Type B pancreatic cell (in vitro differentiated cells): ENCODE measurements at places on chromosomes 5 and 9. TPM values are rescaled to one million over a fixed set of nuclear protein-coding genes. Genes with fewer than 3 reads are reported as not detected.
A peak's percentile ranks its signal among the peaks of the same experiment; 100 is the strongest.

DNA sequence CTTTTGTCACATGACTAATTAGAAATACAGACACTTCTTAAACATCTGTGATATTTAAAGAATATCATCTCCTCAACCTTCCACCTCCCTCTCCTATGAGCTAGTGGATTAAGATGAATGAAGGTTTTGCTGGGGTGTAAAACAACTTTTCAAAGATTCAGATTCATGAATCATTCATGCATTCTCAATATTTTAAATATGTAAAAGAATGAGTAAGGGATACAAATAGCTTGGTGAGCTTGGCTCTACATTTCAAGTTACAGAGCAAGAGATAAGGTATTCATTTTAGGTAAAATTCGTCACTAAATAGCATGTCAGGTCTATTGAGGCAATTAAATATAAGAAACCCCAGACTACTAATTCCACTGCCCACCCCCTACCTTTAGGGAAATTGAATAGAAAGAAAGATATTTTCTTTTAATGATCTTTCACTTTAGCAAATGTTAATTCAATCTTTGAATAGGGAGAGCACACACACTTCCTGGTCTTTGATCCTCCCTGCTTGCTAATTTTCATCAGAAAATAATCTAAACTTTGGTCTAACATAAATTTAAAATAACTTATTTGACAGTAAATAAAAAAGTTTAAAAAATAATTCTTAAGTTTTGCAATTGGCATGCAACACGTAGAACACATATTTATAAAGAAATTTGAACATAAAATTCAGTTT lies 486.9 kb upstream of the ITGA1 start:
- H3K27ac ChIP-seq = no peak overlapping the region
- H3K4me1 ChIP-seq = no peaks in the 10 kb centered on the region
- H3K36me3 ChIP-seq = no peaks in the 10 kb centered on the region
- DNase-seq = no peak
- H3K27me3 ChIP-seq = no peaks in the 10 kb centered on the region

The FCN1 gene
- not detected in 2 replicates for total RNA-seq

The TMOD1 gene
- 10.5 and 12.9 TPM in 2 replicates for total RNA-seq

DNA sequence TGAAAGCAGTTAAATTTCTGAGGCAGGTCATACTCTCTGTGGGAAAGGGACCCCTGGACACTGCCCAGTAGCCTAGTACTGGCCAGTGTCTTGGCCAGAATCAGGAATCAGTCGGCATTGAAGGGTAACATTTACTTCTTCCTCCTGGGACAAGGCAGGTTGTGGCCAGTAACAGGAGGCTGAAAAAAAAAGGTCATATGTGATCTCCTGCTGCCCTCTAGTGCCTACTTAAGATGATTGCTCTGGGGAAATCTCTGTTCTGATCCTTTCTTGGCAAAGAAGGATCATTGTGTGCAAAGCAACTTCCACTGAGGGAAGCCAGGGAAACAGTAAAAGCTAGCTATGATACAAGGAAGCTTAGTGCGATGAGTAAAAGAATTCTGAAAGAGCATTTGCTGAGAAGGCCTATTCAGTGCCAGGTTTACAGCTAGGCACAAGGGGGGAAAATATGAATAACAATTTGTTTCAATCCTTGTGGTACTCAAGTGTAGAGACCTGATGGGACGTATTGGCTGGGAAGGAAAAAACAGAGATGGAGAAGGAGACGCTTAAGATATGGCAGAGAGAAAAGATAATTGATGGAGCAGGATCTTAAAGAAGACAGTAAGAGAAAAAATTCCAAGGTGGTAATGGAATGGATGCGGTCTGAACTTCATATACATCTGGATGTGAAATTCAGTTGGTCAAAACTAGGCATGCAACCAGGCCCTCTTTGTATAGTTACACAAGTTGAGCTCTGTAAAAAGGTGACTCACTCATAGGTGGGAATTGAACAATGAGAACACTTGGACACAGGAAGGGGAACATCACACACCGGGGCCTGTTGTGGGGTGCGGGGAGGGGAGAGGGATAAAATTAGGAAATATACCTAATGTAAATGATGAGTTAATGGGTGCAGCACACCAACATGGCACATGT lies 25.8 kb upstream of the TRIM32 start:
- H3K27ac ChIP-seq = no peak overlapping the region
- H3K4me3 ChIP-seq = no peak overlapping the region
- no peaks in the 10 kb centered on the region for H3K27me3 ChIP-seq
- no peak for DNase-seq

The PCDHB4 gene
- 1.3 and 2.7 TPM in 2 replicates for total RNA-seq

GRCh38 chr5:158809310-158809850 lies 290.3 kb downstream of the EBF1 start:
- peaks cover 14% of the 10 kb centered on the region for H3K4me1 ChIP-seq
- H3K27ac ChIP-seq = no peak overlapping the region
- no peak for DNase-seq
- no peak overlapping the region for H3K4me3 ChIP-seq

GRCh38 chr9:2208991-2209390 lies 193.8 kb downstream of the SMARCA2 start:
- H3K4me3 ChIP-seq = no peak overlapping the region
- no peak for DNase-seq
- H3K27ac ChIP-seq = no peak overlapping the region
- H3K27me3 ChIP-seq = no peaks in the 10 kb centered on the region
- peaks cover 8% of the 10 kb centered on the region for H3K4me1 ChIP-seq

The CDH12 gene
- 7.8 and 10.2 TPM in 2 replicates for total RNA-seq

GRCh38 chr5:157168286-157168685 lies 2.2 kb upstream of the GARIN3 start:
- H3K4me1 ChIP-seq = no peaks in the 10 kb centered on the region
- DNase-seq = no peak
- peaks cover 6% of the 10 kb centered on the region for H3K27me3 ChIP-seq
- H3K4me3 ChIP-seq = no peak overlapping the region
- H3K36me3 ChIP-seq = no peaks in the 10 kb centered on the region

DNA sequence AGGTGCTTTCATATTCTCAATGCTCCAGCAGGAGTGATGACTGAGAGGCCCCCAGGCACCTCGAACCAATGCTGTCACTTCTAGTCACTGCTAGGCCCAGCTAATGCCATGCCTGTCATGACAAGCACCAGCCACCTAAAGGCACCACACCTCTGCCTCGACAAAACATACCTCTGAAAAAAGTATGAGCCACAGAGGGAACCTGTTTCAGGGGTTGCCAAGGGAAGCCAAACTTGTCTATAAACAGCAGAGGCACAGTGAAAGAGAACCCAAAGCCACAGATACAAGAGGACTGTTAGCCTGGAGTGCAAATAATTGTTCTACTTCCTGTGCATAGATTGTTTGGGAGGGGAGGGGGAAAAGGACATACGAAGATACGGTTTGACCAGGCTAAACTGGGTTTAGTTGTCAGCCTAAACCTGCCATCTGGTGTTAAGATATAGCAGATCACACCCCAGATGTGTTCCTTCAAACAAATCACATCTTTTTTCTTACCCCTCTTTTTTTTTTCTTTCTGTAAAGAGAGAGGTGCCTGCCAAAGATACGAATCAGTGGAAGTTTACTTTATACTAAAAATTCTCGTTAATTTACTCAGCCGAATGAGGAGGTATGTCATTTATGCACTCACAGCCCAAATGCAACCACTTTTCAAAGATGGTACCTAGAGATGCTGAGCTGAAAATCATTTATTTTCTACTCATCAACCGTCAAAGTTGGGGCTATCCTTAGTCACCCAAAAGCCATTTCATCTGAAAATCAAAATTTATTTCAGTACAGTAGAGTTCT lies 45.7 kb downstream of the BNC2 start:
- DNase-seq = no peak
- H3K27ac ChIP-seq = peak overlapping the region; percentile 95
- H3K4me3 ChIP-seq = peak overlapping the region; percentile 9
- no peaks in the 10 kb centered on the region for H3K36me3 ChIP-seq
- H3K4me1 ChIP-seq = peaks cover 49% of the 10 kb centered on the region

The STKLD1 gene
- 1.00 and 3.9 TPM in 2 replicates for total RNA-seq

The SPACA9 gene
- total RNA-seq = 5.2 and 8.3 TPM in 2 replicates

GRCh38 chr5:126334760-126335159 lies 88.4 kb upstream of the GRAMD2B start:
- no peaks in the 10 kb centered on the region for H3K36me3 ChIP-seq
- H3K4me1 ChIP-seq = peaks cover 25% of the 10 kb centered on the region
- H3K27me3 ChIP-seq = no peaks in the 10 kb centered on the region
- no peak overlapping the region for H3K4me3 ChIP-seq
- DNase-seq = no peak
- no peak overlapping the region for H3K27ac ChIP-seq

The SPATA31E1 gene
- total RNA-seq = not detected in 2 replicates

The CCDC183 gene
- total RNA-seq = 2.9 and 6.1 TPM in 2 replicates

DNA sequence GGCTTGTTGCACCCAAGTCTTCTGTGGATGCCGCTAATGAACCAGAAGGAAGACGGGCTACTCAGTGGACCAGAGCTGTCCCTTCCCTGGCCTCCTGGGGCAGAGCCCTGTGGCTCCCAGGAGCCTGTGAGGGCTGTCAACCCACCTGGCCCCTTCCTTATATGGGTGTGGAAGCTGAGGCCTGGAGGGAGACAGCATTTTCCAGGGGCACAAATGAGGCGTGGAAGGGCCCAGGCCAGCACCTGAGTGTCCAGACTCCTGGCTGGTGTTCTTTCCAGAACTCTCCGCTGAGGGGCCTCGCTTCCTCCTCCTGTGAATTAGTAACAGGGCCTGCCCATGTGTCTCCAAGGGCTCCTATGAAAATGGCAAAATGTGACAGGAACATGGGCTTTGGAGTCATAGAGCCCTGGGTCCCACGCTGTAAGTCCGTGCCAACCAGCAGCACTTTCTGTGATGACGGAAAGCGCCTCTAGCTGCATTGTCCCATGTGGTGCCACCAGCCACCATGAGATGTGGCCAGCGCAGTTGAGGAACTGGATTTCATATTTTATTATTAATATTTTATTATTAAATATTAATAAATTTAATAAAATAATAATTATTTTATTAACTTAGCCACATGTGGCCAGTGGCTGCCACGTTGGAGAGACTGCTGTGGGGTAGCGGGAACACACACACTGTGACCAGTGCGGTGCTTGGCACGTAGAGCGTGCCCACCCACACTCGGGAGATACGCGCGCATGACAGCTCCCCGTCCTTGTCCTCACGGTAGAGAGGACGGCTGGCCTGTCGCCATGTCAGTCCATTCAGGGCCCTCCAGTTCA lies 18.3 kb downstream of the LAMC3 start:
- H3K27ac ChIP-seq = no peak overlapping the region
- peaks cover 22% of the 10 kb centered on the region for H3K27me3 ChIP-seq
- no peak overlapping the region for H3K4me3 ChIP-seq
- no peak for DNase-seq
- no peaks in the 10 kb centered on the region for H3K36me3 ChIP-seq

- no peaks in the 10 kb centered on the region for H3K36me3 ChIP-seq
- no peak overlapping the region for H3K27ac ChIP-seq
- H3K4me1 ChIP-seq = peaks cover 9% of the 10 kb centered on the region
- H3K4me3 ChIP-seq = no peak overlapping the region
- H3K27me3 ChIP-seq = no peaks in the 10 kb centered on the region
- no peak for DNase-seq
These were observed 235.3 kb upstream of the HAPLN1 start for GRCh38 chr5:83955916-83956315.

The EPB41L4B gene
- total RNA-seq = 14.4 and 29.1 TPM in 2 replicates

The TPD52L3 gene
- total RNA-seq = not detected in 2 replicates

DNA sequence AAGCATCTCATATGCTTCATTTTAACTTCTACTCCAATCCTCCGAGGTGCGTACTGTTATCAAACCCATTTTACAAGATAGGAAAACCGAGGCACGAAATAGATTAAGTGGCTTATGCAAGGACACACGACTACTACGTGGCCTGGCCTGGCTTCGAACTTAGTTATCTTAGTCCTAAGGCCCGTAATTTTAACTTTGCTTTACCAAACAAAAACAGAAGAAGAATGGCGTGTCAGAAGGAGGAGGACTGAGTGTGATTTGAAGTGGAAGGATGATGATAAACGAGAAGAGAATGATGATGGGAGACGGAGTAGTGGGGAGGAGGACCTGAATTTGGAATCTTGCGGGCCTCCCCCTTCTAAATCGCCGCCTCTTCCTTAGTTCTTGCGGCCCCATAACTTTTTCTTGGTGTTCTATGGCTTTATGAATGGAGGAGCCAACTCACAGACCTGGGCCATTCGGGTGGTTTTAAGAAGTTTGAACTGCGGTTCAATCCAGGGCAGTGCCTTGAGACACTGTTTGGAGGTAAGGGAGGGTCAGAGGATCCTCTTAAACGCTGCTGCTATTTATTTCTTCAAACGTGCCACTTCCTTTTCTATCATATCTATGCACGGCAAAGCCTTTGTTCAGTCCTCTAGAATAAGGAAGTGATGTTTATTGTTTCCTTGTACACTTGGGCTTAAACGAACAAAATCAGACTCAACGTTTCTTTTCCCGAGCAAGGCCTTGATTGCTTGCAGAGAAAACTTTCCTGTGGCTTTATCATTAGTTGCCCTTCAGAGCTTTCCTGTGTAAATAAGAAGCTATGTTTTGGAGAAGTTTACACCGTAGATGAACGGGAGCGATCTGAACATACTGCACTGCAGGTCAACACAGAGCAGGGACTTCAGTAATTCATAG lies 795 bp downstream of the CNOT8 start:
- H3K27ac ChIP-seq = peak overlapping the region; percentile 99
- peak overlapping the region; percentile 96 for H3K4me3 ChIP-seq
- no peak for DNase-seq
- peaks cover 27% of the 10 kb centered on the region for H3K4me1 ChIP-seq
- H3K27me3 ChIP-seq = no peaks in the 10 kb centered on the region
- peaks cover 12% of the 10 kb centered on the region for H3K36me3 ChIP-seq

- H3K4me1 ChIP-seq = peaks cover 4% of the 10 kb centered on the region
- H3K27ac ChIP-seq = no peak overlapping the region
- H3K27me3 ChIP-seq = no peaks in the 10 kb centered on the region
- no peak overlapping the region for H3K4me3 ChIP-seq
- no peak for DNase-seq
- H3K36me3 ChIP-seq = peaks cover 8% of the 10 kb centered on the region
These were observed 5.2 kb downstream of the UCK1 start for GRCh38 chr9:131525643-131526565.
